ENCODE measurements at places on chromosomes 11 and 22.

DNA sequence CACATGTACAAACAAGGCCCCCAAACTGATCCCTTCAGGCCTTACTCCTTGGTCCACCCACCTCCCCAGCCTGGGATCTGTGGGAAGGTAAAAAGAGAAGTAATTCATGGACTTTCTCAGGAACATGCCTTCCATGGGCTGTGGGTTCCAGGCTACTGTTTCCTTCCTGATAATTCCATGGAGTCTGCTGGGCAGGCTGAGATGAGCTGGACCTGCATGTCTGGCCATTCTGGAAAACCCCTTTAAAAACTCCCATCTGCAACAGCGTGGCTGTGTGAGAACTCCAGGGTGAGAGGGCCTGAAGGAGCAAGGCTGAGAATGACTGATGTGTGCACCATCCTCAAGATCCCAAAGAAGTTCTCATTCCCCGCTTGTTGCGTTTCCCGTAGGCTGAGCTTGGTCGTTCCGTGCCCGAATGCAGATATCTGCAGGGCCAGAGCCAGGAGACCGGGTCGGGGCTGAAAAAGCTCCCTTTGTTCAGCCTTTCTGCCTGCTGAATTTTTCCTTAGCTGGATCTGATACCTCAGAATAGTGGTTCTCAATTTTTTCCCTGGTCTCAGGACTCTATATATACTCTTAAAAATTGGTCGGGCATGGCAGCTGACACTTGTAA, 72.9 kb downstream of the NAT10 start:
- no peak for DNase-seq

DNA sequence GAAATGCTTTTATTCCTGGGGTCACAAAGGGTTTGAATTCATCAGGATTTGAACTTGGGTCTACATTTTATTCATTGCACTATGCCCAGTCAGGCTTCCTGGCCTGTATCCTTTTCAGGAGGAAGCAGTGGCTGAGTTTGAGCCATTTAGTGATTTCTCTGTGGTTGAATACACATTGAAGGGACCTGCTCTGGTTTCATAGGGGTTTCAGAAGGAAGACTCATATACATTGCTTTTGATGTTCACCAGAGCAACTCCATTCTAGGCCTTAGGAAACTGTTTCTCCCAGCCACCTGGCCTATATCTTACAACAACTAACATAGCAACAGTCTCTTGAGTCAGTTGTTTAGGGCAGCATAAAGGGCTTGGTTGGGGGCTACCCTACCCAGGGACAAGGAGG, 165.7 kb downstream of the INSC start:
- DNase-seq: no peak

- DNase-seq: peak; percentile 63
Measured at GRCh38 chr22:32080904-32081303, 37.8 kb downstream of the SLC5A1 start.

GRCh38 chr11:11370255-11370961, 17.4 kb upstream of the CSNK2A3 start:
- no peak for DNase-seq

DNA sequence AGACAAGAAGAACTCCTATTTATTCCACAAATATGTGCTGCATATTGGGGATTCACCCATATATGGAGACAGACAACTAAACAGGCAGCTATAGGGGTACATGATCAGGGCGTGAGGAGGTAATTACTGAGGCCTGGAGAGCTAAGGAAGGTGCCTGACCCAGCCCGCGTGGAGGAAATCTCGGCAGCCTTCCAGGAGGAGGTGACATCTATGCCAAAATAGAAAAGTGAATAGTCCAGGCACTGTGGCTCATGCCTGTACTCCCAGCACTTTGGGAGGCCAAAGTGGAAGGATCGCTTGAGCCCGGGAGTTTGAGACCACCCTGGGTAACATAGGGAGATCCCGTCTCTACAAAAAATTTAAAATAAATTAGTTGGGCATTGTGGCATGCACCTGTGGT, 13.6 kb downstream of the NIPSNAP1 start:
- no peak for DNase-seq

DNA sequence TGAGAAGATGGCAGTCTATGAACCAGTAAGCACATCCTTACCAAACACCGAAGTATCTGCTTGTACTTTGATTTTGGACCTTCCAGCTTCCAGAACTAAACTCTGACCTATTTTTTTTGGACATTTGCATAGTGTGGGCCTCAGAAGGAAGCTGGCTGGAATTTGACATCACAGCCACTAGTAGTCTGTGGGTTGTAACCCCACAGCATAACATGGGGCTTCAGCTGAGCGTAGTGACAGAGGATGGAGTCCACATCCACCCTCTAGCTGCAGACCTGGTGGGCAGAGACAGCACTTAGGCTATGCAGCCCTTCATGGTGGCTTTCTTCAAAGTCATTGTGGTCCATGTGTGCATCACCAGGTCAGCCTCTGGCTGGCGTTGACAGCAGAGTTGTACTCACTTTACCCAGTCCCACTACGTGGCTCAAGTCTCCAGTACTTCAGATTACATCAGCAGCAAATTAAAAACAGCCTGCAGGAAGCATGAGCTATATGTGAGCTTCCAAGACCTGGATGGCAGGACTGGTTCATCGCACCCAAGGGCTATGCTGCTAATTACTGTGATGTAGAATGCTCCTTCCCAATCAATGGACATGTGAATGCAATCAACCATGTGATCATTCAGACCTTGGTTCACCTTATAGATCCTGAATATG, 58.6 kb upstream of the VPREB1 start:
- peak; percentile 3 for DNase-seq

DNA sequence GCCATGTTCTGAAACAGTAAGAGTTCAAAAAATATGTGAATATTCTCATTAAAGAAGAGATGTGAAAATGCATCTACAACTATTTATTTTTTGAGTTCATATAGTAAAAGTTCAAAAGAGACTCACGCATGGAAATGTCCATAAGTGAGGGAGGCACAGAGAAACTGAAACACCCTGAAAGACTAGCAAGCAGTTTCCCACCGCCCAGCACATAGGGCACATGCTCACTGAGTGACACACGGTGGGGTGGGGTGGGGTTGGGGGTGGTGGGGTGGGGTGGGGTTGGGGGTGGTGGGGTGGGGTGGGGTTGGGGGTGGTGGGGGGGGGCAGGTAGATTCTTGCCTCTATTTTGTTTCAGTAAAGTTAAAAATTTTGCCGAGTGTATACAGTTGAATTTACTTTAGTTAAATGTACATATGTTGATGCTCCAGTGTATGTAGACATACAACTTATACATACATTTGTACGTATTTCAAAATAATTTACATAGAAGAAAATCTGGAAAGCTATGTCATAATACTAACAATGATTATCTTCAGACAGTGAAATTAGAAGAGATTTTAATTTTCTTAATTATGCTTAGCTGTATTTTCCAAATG, 6.3 kb downstream of the CCDC34 start:
- no peak for DNase-seq

- DNase-seq: no peak
Measured at GRCh38 chr22:44097263-44098020, 73.3 kb downstream of the PARVB start.

DNA sequence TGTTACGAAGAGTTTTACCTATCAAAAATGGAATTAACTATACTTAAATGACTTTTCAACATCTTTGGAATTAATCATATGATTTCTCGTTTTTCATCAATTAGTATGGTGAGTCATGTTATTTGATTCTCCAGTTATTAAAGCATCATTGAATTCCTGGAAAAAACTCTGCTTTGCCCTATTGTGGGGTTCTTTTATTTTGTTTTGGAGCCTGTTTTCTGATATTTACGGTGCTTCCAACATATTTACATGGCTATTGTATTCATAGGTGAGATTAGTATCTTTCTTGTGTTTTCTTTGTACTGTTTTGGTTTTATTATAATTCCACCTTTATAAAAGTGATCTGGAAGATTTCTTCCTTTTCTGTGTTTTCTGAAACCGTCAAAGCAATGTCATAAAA, 902.7 kb downstream of the TBC1D22A start:
- DNase-seq: no peak

DNA sequence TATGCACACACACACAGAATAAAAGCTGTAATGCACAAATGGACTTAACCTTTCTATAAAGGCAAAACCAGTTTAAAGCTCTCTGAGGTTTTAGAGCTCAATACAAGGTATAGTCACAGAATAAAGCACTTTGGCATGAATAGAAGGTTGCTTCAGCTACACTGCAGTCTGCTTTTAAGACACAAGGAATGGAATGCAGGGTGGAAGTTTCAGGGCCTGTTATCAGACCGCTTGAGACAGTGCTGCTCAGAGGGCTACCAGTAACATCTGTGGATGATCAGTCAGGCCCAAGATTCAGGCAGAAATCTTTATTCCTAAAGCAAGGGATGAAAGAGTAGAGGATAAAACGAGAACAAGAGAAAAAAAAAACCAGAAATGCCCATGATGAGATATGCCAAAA, 46.7 kb downstream of the CD44 start:
- no peak for DNase-seq

DNA sequence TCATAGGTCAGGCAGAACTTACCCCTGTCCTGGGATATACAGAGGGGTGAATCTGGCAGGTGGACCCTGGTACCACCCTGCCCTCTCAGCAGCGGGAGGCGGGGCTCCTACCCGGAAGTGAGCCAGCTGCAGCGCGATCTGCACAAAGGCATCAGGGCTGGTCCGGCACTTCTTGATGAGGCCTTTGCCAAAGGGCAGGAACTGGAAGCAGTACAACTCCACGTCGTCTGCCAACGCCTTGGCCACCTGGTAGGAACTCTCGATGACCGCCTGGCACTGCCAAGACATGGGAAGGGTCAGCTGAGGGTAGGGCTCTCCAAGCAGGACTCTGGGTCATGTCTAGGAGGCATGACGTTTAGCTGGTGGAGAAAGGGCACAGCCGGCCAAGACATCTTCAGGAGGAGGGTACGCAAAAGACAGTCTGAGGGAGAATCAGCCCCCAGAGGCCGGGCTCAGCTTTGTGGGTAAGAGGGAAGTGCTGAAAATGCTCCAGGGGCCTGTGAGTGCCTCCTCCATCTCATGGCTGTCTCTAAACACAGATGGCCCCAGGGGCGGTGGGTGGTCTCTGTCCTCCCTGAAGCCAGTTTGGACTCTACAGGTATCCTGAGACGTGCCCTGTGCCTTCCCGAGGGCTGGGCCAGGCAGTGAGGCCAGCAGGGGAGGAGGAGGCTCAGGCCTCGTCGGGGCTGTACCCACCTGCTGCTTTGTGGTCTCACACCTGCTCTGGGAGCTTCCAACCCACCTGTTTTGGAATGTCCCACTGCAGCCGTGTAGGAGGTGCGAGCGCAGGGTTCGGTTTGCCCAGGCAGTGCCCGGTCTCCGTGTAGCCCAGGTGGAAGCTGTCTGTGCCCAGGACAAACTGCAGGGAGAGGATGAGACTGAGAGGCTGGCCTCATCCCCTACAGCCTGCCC, 6.7 kb downstream of the CPT1B start:
- DNase-seq: no peak

DNA sequence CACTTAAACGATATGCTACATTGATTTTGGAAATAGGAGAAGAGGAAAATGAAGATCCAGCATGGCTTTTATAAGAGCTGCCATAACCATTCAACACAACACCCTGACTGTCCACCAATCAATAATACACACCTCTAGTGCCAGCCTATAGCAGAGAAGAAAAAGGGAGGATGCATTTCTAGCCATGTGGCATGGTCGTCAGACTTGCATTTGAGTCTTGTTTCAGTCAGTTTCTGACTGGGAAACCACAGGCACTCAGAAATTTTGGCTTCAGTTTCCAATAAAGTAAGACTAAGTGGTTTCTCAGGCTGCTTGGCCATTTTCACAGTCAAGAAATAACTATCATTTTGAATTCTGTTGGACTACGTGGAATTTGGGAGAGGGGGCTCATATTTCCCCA, 523.5 kb upstream of the LRRC4C start:
- no peak for DNase-seq

- DNase-seq: peak; percentile 82
Measured at GRCh38 chr11:75388386-75389275, 10.7 kb upstream of the RPS3 start.

GRCh38 chr11:12433571-12434324, 56.4 kb downstream of the PARVA start:
- DNase-seq: peak; percentile 92

- DNase-seq: peak; percentile 58
Measured at GRCh38 chr11:86639137-86639536, 33.3 kb downstream of the ME3 start.

DNA sequence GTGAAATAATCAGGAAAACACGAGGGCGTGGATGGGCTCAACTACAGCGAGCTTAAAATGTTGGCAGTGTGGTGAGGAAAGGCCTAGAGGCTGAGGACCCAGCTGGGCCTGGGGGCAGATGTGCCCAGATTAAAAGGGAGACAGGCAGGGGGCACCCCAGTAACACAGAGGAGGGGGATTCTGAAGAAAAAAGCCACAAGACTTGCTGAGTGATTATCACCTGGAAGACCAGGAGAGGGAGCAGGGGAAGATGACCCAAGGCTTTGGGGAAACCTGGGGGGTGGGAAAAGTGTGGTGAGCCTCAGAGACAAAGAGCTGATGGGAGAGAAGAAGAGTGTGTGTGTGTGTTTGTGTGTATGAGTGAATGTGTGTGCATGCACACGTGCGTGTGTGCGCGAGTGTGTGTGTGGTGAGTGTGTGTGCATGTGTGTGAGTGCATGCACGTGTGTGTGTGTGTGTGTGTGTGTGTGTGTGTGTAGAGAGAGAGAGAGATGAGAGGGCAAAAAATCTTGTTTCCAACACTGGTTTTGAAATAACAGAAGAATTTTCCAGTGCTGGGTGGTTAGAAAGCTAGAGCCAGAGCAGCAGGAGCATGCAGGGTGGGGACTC, 500.5 kb downstream of the BUD13 start:
- DNase-seq: no peak

DNA sequence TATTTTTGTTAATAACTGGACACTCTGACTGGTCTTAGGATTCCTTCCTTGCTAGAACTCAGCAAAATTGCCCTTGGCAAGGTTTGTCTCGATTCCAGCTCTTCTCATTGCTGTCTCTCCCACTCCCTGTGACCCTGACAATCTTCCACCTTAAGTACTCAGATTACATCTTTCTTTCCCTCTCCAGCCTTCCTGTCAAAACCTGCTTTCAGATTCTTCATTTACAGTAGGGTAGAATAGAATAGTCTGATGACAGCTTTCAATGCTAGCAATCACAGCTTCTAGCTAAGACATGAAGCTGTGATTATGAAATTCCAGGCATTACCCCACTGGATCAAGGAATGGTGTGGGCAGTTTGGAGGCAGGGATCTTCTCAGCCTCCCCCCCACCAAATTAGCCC, 39.2 kb upstream of the LMO2 start:
- DNase-seq: no peak

GRCh38 chr11:134153147-134153905, 70.4 kb downstream of the NCAPD3 start:
- DNase-seq: no peak

- DNase-seq: no peak
Measured at GRCh38 chr11:27444801-27445215, 27.8 kb downstream of the LGR4 start.

GRCh38 chr11:81331088-81331487, 1402.6 kb downstream of the FAM181B start:
- DNase-seq: no peak

Measured in fibroblast of mammary gland (primary cell).